ENCODE measurements at places on chromosomes 1 and 21.

- peak; percentile 63 for DNase-seq
Measured at GRCh38 chr1:41493117-41493536, 8.6 kb upstream of the EDN2 start.

GRCh38 chr1:202664083-202664482 is 46.2 kb downstream of the SYT2 start:
- no peak for DNase-seq

- DNase-seq: no peak
Measured at GRCh38 chr1:225371366-225372010, 56.4 kb downstream of the LBR start.

GRCh38 chr21:20783611-20784010 is 214.6 kb upstream of the NCAM2 start:
- DNase-seq: no peak

GRCh38 chr1:59718989-59719360 is 95.8 kb upstream of the HOOK1 start:
- DNase-seq: no peak

GRCh38 chr1:109927356-109927755 is 16.7 kb downstream of the CSF1 start:
- no peak for DNase-seq

DNA sequence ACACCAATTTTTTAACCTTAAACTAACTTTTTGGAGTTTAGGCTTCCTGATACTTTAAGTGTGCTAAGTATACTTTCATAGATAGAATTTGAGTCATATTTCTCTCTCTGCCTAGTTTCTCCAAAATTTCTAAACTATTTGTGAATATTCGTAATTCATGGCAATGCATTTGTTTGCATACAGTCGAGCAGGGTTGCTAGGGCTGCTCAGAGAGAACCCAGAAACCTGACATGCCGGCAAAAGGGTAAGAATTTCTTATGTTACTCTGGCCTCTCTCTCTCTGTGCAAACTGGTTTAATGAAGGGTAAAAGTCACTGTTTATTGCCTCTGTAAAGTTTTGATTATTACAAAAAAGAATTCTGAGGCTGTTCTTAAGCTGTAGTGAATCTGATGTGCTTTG is 25.1 kb upstream of the SLC9A1 start:
- DNase-seq: no peak

GRCh38 chr1:212967801-212968200 is 17.5 kb downstream of the VASH2 start:
- DNase-seq: peak; percentile 16

DNA sequence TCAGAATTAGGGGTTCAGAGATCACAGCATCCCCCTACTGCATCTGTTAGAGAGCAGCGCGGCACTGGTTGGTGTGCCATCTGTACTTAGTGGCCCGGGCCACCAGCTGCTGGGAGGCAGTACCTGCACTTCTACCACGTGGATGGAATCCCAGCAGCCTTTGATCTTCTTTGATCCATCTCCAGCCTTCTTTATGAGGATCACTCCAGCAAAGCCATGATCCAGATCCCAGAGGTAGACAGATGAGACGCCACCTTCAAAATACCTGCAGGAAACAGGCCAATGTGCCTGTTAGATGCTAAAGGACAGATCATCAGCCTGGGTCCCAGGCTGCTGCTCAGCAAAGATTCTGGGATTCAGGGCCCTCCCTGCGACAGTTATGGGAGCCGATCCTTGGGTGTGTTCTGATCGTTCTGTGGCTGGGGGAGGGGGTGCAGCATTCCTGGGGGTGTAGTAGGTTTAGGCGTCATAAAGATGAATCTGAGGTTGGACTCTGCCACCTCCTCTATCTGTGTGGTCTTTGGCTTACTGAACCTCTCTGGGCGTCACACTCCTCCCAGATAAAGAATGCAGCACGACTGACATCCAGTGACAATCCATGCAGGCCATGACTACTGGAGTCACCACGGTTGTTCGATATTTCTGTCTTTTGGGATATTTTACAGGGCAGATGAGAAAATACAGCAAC is 45.3 kb downstream of the SLC66A1 start:
- DNase-seq: no peak

GRCh38 chr21:44329971-44330681 is 9.1 kb downstream of the CFAP410 start:
- DNase-seq: no peak

DNA sequence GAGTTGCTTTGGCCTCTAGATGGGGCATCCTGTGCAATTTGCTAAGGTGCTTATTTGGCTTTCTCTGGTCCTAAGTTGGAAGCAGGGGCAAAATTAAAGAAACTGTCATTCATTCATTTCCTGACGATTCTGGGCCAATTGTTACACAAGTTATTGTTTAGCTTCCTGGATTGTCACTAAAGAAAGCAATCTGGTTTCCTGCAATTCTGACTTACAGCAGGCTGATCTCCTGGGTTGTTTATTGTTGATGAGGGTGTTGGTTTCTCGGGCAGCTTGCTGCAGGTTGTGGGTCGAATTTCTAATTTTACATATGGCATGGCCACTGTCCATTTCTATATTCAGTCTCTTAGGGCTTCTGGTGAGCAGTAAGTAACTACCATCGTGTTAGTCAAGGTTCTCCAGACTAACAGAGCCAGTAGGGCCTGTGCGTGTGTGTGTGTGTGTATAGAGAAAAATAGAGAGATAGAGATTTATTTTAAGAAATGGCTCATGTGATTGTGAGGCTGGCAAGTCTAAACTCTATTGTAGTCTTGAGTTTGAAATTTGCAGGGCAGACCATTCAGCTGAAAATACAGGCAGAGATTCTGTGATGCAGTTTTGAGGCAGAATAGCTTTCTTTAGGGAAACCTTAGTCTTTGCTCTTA is 30.4 kb downstream of the CTH start:
- no peak for DNase-seq

GRCh38 chr1:1989102-1989542 is 14.5 kb downstream of the CFAP74 start:
- no peak for DNase-seq

DNA sequence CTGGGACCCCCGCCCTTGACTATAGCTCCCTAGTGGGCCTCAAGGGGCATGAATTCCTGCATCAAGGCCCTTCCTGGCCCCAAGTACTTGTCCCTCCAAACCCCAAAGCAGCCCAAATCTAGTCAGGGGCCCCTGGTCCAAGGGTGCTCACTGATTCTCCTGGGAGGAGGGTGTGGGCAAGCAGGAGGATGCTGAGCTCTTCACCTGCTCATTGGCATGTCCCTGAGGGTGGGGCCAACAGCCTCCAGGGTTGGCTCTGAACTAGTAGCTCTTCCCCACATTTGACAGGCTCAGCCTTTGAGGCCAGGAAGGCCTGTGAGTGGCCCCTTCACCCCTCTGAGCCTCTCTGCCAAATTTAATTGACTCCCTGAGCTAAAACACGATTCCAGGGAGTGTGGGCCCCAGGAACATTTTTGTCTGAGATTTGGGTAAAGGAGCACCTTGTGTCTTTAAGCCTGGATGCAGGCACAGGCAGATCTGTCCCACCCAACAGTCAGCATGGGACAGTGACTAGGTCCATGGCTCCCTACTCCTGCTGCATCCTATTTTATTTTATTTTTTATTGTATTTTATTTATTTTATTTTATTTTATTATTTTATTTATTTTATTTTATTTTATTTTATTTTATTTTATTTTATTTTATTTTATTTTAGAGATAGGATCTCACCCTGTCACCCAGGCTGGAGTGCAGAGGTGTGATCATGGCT is 11.0 kb upstream of the WNT9A start:
- DNase-seq: no peak

DNA sequence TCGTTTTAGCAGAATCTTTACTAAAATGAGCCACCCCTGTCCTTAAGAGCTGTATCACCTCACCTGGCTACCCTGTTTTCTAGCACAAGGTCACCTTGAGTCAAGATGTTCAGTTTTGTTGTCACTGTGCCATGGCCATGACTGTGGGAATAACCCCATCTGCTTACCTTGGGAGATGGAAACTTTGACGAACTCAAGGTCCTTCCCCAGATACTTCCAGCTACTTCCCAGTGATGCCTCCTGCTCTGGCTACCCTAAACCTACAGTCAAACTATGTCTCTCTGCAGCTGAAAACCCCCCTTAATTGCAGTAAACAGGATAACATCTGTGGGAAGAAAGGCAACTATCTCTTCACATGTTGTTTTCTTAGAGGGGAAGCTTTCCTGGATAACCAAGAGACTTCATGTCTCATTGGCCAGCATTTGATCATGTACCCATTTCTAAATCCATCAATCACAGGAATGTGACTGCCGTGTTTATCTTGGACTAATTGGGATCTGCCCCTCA is 89.5 kb upstream of the C1orf21 start:
- no peak for DNase-seq
